ENCODE measurements at places on chromosomes 1 and 21.

- no peak for DNase-seq
Observed at GRCh38 chr1:5125208-5125607, 470.8 kb downstream of the AJAP1 start.

GRCh38 chr21:37153196-37153934 is 80.3 kb downstream of the TTC3 start:
- DNase-seq = peak; percentile 92

- DNase-seq = no peak
Observed at GRCh38 chr21:41761211-41761933, 5.5 kb downstream of the RIPK4 start.

GRCh38 chr1:204945565-204945977 is 74.9 kb downstream of the NFASC start:
- no peak for DNase-seq

DNA sequence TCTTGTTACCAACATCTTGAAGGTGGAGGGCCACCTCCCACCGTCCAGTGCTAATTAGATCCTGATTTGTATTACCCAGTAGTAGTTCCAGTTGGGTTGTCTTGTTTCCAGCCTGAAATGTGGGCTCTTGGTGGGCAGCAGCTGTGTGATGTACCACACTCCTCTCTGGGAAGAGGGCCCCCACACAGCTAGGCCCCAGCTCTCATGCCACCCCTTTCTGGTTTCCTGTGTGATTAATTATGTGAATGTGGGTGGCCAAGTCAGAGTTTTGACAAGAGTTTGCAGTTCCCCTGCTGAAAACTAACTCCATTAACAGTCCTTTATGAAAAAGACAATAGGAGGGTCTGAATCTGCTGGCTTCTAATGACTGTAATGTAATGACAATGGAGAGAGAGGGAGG is 3.8 kb downstream of the HMGB4 start:
- DNase-seq = no peak

- no peak for DNase-seq
Observed at GRCh38 chr21:26810676-26811415, 34.4 kb downstream of the ADAMTS1 start.

- no peak for DNase-seq
Observed at GRCh38 chr1:87786861-87787545, 458.3 kb downstream of the LMO4 start.

DNA sequence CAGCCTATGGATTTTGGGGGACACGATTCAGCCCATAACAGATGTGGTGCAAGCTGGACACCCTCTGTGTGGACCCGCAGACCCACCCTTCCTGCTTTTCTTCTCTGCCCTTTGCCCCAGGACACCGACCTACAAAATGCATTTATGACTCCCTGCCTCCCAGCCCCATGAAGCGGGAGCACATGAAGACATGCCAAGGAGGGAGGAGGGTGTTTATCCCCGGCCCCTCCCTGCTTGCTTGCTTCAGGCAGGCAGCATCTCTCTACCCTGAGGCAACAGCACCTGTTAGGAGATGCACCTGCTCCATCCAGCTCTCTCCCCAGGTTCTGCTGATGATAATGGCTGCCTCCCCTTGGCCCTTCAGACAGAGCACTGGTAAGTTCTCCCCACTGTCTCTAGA is 187.5 kb downstream of the PSMG1 start:
- DNase-seq = no peak

GRCh38 chr21:26840912-26841311 is 4.3 kb downstream of the ADAMTS1 start:
- DNase-seq = no peak

GRCh38 chr1:172342584-172343239 is 77.8 kb upstream of the C1orf105 start:
- no peak for DNase-seq

DNA sequence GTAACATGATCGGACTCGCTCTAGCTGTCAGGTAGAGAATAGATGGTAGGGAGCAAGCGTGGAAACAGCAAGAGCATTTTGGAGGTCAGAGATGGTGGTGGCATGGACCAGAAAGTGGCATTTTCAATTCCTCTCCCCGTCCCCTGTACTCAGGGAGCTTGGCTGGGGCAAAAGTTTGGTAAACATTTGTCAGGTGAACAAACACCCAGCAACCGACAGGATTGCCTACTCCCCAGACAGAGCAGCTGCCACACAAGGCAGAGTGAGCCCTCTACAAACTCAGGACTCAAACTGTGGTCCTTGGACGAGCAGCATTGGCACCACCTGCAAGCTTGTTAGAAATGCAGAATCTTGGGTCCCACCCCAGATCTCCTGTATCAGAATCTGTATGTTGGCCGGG is 14.3 kb downstream of the PTAFR start:
- no peak for DNase-seq

DNA sequence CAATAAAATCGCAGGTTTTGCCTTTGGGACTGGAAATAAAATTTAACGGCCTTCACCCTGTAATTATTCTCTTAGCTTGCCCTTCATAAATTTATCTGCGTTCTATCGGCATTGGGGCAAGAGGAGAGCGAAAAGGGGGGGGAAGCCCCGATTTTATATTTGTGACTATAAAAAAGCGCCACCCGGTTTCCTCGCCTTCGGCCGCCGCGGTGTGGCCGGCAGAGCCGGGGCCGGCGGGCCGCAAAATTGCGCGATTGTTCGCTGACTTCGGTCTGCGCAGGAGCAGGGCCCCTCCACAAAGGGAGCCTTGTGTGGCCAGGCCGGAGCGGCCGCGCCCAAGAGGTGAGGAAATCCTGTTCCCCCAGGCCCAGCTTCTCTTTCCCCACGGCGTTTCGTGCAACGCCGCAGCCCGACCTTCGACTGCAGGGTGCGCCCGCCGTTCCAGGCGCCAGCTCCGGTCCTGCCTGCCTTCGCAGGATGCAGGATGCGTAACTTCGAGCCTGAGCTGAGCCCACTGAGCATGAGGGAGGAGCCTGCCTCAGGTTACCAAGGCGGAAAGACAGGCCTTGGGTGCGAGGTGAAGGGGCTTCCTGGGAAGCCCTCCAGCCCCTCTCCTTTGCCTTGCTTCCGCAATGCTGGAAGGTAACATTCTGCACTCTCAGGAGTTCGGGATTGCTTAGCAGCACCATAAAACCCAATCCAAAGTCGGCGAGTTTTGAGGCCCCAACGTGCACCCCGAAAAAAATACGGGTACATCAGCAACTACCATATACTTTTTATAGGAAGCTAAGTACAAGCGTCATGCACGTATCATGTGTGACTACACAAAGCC is 4.9 kb upstream of the TBX15 start:
- no peak for DNase-seq

- DNase-seq = no peak
Observed at GRCh38 chr21:36891692-36892091, 74.8 kb downstream of the HLCS start.

GRCh38 chr1:46481961-46482360 is 7.7 kb upstream of the DMBX1 start:
- DNase-seq = no peak

DNA sequence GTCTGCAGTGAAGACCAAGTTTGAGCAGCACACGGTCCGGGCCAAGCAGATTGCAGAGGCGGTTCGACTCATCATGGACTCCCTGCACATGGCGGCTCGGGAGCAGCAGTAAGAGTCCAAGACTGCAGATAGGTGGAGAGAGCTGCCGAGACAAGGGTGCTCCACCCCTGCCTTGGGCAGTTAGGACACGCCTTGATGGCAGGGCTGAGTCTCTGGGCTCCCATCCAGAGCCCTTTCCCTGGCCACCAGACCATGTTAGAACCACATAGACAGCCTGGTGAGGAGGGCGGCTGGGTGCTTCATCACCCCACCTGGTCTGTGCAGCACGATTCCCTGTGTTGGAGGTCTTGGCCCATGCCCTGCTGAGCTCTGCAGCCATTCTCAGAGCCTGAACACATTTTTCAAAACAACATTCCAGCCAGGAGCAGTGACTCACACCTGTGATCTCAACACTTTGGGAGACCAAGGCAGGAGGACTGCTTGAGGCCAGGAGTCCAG is 17.3 kb upstream of the MIIP start:
- no peak for DNase-seq

DNA sequence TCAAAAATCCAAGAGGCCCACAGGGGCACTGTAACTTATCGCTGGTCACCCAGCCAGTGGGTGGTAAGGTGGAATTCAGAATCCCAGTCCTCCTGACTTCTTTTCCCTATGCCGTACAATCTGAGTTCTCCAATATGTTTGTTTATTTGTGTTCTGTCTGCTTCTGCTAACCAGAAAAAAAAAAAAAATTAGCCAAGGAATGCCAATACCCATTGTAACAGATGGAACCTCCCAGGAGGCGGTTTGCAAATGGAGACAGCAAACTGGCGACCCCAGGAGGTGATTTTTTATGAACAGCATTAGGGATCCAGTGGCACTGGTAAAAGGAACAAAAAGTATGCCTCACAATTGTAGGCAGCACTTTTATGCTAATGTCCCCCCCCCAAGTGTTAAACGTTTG is 189.0 kb upstream of the FGGY start:
- DNase-seq = no peak

DNA sequence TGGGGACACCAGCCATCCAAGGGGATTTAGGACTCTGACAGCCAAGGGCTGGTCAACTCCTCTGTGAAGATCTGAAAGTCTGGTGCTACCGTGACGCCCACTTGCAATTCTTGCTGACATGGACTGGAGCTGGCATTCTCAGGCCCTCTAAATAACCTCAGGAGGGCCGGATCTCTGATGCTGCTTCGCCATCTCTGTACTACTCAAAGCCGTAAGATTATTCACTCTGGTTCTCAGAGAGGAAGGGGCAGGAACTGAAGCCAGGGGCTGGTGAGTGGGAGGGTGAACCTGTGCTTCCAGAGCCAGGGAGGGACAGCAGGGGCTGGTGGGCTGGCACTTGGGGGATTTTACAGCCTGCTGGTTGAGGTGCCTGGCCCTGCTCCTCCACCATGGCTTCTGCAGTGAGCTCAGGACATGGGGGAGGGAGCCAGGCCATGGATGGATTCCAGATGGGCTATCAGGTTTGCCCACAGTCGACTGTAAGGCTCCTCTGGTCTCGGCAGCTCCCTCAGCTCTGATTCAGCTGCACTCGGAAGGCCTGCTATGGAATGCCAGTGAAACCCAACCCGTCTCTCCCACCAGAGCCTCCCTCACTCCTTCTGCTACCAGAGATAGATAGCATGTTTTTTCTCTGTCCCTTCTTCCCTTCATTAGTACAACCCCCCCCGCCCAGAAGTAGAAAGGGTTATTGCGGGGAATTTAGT is 84.5 kb downstream of the PLXNA2 start:
- DNase-seq = peak; percentile 83

GRCh38 chr1:46691997-46692790 is 20.5 kb downstream of the TEX38 start:
- no peak for DNase-seq

GRCh38 chr1:97396463-97396862 is 524.4 kb downstream of the DPYD start:
- no peak for DNase-seq

- no peak for DNase-seq
Observed at GRCh38 chr21:33063375-33063883, 6.5 kb upstream of the OLIG1 start.

- no peak for DNase-seq
Observed at GRCh38 chr1:27606708-27607238, 2.8 kb upstream of the AHDC1 start.

GRCh38 chr21:45763074-45763473 is 119.5 kb downstream of the PCBP3 start:
- no peak for DNase-seq

DNA sequence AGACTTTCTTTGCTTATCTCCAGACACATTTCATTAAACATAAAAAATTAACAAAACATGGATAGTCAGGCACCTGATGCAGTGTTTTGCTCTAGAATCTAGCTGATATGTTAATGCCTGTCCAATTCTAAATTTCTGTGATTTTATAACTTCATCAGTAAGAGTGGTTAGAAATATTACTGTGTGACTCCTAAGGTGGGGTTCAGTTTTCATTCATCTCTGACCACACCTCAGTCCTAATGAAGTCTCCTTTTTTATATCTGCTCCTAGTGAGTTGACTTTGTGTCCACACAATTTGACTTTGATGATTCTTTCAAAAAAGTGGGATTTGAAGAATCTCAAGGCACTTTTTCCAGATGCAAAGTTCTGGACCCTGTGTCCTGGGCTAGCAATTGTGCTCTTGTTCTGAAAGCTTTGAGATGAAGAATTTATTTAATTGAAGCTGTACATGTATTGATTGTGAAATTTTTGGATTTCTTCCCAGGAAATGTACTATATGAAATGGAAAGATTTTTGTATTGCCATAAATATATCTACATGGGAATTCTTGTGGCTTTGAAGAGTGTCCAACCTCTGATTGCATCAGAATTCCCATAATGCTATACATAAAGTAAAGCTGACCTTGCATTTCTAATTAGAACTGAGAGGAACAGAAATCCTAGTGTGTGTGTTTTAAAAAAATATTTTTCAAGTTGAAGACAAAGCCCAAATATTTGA is 111.2 kb downstream of the GIPC2 start:
- peak; percentile 96 for DNase-seq

DNA sequence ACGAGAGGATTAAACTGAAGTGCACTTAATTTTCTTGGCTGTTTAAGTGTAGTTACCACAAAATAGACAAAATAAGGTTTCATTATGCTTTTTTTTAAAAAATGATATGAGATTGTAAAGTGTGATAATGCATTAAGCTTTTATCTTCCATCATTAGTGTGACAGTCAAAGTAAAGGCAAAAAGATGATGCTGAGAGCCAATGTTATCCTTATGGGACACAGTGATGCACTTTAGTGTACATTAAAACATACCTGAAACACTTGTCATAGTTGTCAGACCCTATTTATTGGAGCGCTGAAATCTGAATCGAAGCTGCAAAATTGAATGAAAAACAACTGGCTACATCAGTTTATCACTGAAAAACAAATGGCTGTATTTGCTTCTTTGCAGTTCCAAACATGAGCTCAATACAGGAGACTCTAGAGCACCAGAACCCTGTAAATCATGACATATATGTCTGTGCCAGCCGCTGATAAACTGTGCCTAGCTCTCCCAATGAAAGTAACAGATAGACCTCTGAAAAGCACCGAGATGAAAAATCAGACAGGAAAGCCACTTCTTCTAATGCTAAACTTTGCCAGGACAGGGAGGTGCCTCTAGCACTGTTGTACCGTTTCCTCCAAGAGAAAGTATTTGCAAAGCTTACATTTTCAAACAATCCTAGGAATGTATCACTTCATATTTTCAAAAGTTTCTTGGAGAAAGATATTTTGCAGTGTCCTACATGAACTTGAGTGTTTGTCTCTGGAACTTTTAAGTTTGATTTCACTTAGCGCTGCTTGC is 120.7 kb upstream of the TMPRSS15 start:
- no peak for DNase-seq

DNA sequence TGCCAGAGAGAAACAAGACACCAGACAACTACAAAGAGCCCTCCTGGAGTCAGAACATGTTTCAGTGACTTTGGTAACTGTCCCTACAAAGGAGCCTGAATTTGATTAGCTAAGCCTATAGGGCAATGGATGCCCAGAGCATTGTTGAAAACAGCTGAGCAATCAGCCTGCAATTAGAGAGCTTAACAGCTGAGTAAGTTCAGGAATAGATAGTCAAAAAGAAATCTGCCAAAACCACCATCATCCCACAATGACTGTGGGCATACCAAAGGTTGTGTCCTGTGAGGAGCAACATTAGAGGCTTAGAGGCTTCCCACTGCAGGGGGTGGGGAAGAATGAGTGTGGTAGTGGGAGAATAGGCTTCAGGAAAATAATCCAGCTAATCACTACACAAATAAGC is 32.1 kb downstream of the SH3BP5L start:
- DNase-seq = no peak
